ENCODE measurements at places on chromosomes 11 and 22.

GRCh38 chr22:37269936-37270678 is 12.2 kb upstream of the CYTH4 start:
- DNase-seq, result no peak

GRCh38 chr11:57485217-57485990 is 25.1 kb downstream of the RTN4RL2 start:
- no peak for DNase-seq

DNA sequence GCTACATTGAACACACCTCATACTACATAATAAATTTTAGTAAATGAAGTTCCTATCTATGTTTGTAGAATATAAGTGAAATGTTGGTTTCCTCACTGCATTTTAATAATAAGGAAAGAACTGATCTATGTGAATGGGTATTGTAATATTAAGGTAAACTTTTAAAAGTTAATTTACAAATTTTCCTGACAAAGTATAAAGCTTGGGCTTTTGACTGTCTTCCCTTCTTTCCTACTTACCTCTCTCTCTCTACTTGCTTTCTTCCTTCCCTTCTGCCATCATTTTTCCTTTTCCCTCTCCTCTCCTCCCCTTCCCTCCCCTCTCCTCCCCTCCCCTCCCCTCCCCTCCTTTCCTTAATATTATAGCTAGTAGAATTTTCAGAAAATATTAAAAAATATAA is 798.2 kb downstream of the CNTN5 start:
- DNase-seq, result no peak

DNA sequence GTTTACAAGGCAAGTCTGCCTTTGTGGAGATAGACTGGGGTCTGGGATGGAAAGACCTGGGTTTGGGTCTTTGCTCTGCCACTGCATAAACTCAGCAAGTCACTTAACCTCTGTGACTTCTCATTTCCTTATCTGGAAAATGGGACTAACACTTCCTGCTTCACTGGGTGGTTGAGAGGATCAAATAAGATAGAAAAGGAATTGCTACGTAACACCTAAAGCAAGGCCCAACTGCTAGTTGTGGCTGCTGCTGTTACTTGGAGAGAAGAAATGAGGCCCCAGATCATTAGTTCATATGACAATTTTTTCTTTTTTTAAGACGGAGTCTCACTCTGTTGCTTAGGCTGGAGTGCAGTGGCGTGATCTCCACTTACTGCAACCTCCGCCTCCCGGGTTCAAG is 5.9 kb downstream of the PTPRJ start:
- no peak for DNase-seq

DNA sequence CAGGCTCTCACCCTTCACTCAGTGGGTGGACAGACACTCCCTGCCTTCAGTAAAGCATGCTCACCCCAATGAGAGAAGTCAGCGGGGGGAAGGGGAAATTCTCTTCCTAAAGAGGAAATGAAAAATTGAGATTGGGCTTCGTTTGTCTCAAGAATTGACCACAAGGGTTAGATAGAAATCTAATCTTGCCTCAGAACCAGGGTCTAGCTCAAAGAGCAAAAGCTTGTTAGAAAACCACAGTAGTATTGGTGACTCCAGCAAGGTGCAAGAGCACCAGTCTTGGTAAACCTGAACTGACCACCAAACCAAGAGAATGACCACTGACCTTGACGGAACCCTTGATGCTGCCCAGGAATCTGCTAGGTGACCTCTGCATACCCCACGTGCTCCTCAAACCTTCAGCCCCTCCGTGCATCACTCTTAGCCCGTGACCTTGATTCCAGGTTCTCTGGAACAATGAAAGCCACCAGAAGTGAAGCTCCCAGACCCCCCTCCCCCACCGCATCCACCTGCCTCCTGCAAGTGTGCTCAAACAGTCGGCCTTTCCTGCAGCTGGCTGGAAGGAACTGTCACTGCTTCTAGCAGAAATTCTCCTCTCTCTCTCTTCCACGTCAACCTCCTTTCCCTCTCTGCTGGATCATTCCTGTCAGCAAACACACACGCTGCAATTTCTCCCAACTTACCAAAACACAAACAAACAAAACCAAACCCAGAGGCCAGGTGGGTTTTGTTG is 3.1 kb upstream of the TMA7B start:
- no peak for DNase-seq

- peak; percentile 45 for DNase-seq
These were observed 138.2 kb upstream of the MTMR2 start for GRCh38 chr11:96062134-96062533.

DNA sequence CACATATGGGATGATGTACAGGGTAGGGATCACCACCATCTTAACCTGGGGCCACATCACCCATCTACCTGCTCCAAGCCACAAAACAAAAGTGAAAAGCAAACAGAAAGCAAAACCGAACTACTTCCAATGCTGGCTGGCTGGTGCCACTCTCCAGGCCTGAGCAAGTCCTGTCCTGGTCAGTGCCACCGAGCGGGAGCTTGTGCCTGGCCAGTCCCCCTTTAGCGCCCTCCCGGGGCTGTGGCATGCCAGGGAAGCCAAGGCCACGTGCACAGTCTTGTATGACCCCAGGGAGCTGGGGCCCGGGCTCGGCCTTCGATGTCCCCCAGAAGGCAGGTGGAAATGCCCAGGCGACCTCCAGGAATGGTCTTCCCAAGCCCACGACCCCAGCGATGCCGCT is 17.9 kb upstream of the NAP1L4 start:
- no peak for DNase-seq

DNA sequence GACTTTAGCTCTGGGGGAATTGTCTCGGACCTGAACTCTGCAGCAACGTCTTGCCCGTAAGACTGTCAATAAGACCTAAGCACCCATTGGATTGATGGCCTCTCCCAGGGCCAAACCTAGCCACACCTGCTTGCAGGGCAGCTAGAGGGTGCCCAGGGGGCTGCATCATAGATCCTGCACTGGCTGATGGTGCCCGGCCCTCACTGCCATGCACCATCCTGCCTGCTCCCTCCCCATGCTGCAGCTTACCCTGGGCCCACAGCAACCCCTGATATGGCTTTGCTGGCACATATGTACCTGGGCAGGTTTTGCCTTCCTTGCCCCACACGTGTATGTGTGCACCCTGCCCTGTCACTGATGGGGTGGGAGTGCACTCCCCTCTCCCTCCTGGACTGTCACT is 8.9 kb upstream of the BBOX1 start:
- DNase-seq, result no peak

GRCh38 chr22:33883961-33884808 is 36.1 kb downstream of the LARGE1 start:
- DNase-seq, result no peak

DNA sequence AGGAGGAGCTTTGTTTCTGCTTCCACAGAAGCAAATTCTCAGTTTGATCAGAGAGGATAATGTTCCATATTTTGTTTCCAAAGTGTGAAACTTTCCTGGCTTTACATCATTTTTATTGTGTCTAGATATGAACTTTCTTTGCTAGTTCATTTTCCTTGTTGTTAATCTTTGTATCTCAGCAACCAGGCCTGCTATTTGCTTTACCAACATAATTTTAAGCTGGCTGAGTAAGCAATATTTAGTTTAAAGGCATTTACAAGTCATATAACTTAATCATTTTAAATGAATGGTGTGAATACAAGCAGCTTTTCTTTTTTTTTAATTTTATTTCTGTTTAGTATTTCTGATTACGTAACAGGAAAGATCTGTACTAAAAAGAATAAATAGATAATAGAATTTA is 15.2 kb downstream of the NUCB2 start:
- no peak for DNase-seq

DNA sequence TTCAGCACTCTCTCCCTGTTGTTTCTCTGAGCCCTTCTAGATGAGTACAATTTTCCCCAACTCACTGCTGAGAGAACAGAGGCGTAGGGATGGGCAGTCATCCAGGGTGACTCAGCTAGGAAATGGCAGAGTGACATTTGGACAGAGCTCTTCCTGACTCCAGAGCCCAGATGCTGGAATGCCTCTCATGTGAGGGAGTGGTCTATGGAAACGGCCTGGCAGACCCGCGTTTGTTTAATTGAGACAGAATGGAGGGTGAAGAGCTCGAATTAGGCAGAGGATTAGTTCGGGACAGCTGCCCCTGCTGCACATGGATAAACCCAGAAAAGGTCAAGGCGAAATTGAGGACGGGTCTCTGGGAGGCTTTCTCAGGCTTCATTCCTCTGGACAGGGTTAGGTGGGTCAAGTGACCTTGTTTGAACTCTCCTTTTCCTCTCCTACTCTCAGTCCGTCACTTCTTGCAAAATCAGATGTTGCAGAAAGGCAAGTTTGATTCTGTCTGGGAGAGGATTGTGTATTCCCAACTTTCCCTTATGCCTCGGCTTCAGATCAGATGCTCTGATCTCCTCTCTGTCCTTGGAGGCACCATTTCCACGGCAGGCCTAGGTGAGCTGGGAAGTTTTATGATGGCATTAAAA is 7.6 kb upstream of the LMO2 start:
- no peak for DNase-seq

DNA sequence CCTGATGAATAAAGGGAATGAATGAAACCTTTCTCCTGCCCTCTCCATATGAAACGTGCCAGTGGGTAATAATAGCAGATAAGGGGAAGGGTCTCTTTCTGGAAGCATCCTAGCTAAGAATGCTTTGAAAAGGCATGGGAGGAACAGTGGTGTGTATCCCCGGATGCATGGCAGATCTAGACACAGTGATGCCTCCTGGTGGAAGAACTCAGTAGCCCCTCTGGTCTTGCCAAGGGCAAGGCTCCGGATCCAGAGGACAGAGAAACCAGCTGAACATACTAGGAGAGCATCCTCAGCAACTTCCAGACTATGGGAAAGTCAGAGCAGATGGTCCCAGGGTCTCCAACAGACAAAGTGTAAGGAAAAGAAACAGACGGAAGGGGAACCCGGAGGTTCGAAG is 6.4 kb downstream of the BAIAP2L2 start:
- no peak for DNase-seq

DNA sequence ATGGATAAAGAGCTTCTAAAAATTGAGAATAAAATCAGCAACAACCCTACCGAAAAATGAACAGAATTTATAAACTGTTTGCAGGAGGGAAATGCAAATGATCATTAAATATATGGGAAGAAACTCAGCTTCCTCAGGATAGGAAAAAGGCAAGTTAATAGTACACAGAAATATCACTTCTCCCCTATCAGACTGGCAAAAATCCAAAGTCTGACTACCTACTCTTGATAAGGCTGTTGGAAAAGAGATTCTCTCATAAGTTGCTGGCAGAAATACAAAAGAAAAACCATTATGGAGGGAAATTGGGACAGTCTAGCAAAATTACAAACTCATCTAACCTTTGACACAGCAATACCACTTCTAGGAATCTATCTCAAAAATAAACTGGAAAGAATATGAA is 100.9 kb upstream of the LDLRAD3 start:
- DNase-seq, result no peak

DNA sequence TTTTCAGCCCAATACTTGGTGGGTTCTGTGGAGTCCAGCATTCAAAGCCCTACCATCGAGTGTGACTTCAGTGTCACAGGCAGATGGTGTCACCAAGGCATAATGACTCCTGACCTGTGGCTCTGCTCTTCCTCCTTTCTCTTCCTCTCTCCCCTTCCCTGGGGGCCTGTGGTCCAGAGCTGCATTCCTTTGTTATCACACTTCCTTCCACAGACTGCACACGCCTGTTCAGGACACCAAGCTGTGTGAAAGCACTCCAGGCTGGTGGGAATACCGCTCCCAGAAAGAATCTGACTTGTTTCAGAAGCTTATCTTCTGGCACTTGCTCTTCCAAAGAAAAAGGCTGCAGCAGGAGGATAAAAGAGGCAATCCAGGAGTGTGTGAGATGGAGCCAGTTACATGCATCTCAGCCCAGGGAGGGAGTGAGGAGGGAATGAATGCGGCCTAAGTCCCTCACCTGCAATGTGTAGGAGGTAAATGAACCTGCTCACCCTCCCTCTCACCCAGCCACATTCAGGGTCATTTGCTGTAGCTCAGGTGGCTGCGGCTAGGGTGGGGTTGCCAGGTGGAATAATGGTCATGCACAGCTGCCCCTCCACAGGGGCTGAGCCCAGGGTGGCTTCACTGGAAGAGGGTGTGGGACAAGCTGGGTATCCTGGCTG is 79.3 kb downstream of the ADAMTS15 start:
- no peak for DNase-seq

DNA sequence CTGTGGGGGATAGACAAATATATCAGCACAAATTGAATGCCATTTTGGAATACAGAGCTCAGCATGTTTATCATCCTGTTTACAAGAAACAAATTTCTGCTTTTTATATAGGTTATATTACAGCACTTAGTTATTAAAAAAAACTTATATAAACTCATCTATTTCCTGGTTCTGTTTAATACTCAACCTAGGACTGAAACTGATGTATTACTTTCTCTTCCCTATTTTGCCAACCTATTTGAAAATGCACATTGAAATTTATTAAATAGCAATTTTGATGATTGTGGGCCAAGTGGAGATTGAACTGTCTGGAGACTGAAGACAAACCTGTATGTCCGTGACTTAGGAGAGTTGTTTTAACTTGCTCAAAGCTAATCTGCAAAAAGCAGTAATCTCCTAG is 288.3 kb upstream of the ANO3 start:
- no peak for DNase-seq

GRCh38 chr11:134572741-134573675 is 161.0 kb upstream of the B3GAT1 start:
- DNase-seq, result no peak

GRCh38 chr11:33772870-33773269 is 1.4 kb downstream of the FBXO3 start:
- no peak for DNase-seq

GRCh38 chr11:66315921-66316811 is 678 bp downstream of the CD248 start:
- DNase-seq, result no peak

DNA sequence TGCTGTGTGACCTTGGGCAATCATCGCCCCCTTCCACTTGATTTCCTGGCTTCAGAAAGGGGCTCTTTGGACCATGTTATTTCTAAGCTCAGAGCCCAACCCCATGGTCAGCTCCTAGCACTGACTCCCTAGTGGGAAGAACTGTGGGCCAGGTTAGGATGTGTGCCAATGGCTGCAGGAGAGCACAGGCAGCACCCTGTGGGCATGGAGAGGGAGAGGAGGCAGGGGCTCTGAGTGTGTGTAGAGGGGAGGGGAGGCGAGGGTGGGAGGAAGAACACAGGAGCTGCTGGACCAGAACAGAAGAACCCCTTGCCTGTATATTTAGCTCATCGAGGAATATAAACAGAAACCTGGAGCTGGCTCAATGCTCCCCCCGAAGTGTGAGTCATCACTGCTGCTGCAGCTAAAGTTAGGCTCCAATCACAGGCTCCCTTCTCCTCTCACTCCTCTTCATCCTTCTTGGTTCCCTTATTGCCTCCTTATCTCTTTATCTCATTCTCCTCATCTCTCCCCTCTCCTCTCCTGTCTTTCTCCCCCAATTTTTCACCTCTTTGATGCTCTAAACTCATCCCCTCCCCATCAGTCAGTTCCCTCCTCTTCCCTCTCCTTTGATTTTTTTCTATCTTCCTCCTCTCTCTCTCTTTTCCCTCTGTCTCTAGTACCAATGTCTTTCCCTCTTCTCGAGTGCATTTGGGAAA is 14.5 kb upstream of the RPS19BP1 start:
- DNase-seq, result no peak

Data from activated T-cell treated with anti-CD3 and anti-CD28 coated beads, Interleukin-2, amount 50 U/mL, for 72 hours (primary cell).